Activated CD4-positive, alpha-beta T cell treated with anti-CD3 and anti-CD28 coated beads, Interleukin-2, amount 10 ng/mL, durations not matched to agents 7 days and 5 days (primary cell): ENCODE measurements at places on chromosomes 12 and 14. TPM values are rescaled to one million over a fixed set of nuclear protein-coding genes. Genes with fewer than 3 reads are reported as not detected.

The CACNA2D4 gene
- 16.4 TPM for total RNA-seq

The TIGAR gene
- total RNA-seq, result 11.0 TPM

The SRRM4 gene
- total RNA-seq, result not detected

GRCh38 chr14:32991691-32992090 lies 53.0 kb downstream of the NPAS3 start:
- H3K4me3 ChIP-seq, result no peak overlapping the region
- no peak overlapping the region for H3K27ac ChIP-seq
- no peaks in the 10 kb centered on the region for H3K36me3 ChIP-seq
- no peaks in the 10 kb centered on the region for H3K27me3 ChIP-seq
- no peak for DNase-seq

DNA sequence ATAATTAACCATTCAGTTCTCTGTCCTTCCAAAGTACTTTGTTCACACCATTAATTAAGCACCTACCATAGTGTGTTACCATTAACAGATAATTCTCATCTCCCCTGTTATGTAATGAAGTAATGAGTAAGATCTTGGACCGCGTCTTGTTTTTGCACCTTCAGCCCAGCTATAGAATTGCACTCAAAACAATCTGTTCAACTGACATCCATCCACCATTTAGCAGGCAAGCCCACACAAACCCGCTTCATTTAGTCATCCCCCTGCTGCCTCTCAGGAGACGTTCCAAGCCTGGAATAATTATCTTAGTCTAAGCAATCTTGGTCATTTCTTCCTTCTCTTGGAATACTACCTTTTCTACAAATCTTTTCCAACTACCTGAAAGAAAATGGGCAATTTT lies 74.4 kb downstream of the DUSP16 start:
- H3K4me3 ChIP-seq, result no peak overlapping the region
- H3K27me3 ChIP-seq, result no peaks in the 10 kb centered on the region
- peaks cover 44% of the 10 kb centered on the region for H3K36me3 ChIP-seq
- no peak overlapping the region for H3K27ac ChIP-seq

DNA sequence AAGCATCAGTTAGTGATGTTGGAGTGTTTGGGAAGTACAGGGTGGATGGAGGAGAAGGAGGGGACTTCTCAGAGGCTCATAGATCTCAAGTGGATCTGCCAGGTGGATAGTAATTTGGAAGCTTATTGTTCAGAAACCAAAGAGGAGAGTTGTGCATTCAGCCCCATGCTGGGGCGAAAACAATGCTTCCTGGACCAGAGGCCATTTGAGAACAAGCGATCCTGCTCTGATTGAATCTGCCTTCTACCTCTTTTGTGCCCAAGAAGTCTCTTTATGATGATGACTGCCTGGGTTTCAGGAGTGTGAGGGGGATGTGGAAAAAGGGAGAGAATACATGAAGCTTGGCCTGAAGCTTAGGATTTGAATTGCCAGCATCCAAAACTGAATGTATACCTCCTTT lies 110.8 kb upstream of the SRRM4 start:
- no peaks in the 10 kb centered on the region for H3K27me3 ChIP-seq
- no peak for DNase-seq
- H3K4me3 ChIP-seq, result no peak overlapping the region
- H3K27ac ChIP-seq, result no peak overlapping the region
- no peaks in the 10 kb centered on the region for H3K4me1 ChIP-seq

GRCh38 chr14:50806241-50806933 lies 24.6 kb downstream of the NIN start:
- H3K27ac ChIP-seq, result no peak overlapping the region
- peaks cover 34% of the 10 kb centered on the region for H3K36me3 ChIP-seq
- H3K4me3 ChIP-seq, result no peak overlapping the region
- peaks cover 14% of the 10 kb centered on the region for H3K4me1 ChIP-seq
- H3K27me3 ChIP-seq, result no peaks in the 10 kb centered on the region
- DNase-seq, result no peak
